Uterus (tissue), 4 donors: ENCODE measurements at places on chromosomes 3 and 15. TPM values are rescaled to one million over a fixed set of nuclear protein-coding genes. Genes with fewer than 3 reads are reported as not detected.

The IL5RA gene
- total RNA-seq: not detected

The CACNA1D gene
- total RNA-seq: 97.5 TPM

The ARRDC4 gene
- total RNA-seq: 10.2 TPM

The NOP10 gene
- 56.9 TPM for total RNA-seq

The TGM4 gene
- total RNA-seq: not detected

The PLA2G4D gene
- total RNA-seq: not detected

The ATP13A4 gene
- 0.77 TPM for total RNA-seq

The C2CD4A gene
- not detected for total RNA-seq

DNA sequence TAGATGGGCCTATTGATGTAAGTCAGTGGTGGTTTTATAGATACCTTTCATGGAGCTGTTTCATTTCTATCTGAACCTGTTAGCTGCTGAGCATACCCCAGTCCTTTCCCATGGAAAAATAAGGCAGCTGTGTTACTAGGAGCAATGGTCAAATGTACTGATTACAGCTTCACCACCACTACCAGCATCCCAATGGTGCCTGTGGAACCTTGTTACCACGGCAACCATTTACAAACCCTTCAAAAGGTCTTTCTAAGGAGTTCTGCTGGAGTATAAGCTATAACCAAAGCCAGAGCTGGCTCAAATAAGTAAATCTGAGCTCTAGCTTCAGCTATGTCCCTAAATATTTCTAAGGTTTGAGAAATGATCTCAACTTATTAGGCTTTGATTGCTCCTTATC, 133.4 kb upstream of the ACP3 start:
- no peak overlapping the region for H3K27ac ChIP-seq
- H3K36me3 ChIP-seq: no peaks in the 10 kb centered on the region
- no peak for DNase-seq
- no peak overlapping the region for H3K4me3 ChIP-seq
- H3K4me1 ChIP-seq: no peaks in the 10 kb centered on the region

GRCh38 chr3:115877615-115877899, 254.2 kb downstream of the GAP43 start:
- peak overlapping the region; percentile 44 for H3K27ac ChIP-seq
- H3K4me1 ChIP-seq: no peaks in the 10 kb centered on the region
- H3K27me3 ChIP-seq: no peaks in the 10 kb centered on the region
- H3K36me3 ChIP-seq: no peaks in the 10 kb centered on the region

- H3K36me3 ChIP-seq: no peaks in the 10 kb centered on the region
- no peak for DNase-seq
- H3K4me1 ChIP-seq: no peaks in the 10 kb centered on the region
- no peak overlapping the region for H3K4me3 ChIP-seq
These were observed 50.3 kb upstream of the PLSCR5 start for GRCh38 chr3:146655333-146655996.

- no peaks in the 10 kb centered on the region for H3K4me1 ChIP-seq
- no peak for DNase-seq
- H3K27me3 ChIP-seq: no peaks in the 10 kb centered on the region
These were observed 113.7 kb downstream of the LIPC start for GRCh38 chr15:58545307-58546065.

DNA sequence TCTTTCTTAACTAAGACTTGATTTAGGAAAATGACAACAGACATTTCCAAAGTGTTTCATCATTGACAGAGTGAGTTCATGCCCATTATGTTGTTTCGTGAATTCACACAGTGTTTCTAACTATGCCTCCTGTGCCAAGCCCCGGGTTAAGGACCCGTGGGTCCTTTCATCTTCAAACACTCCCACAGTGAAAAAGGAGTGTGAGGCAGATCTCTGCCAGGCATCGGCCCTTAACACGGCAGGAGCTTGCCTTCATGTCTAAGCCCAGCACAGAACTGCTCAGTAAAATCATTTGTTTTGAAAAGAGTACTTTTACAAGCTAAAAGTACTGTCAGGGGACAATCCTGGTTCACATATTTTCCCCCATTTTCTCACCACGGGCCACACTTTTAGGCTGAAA, 80.0 kb upstream of the FOXB1 start:
- H3K4me1 ChIP-seq: no peaks in the 10 kb centered on the region
- no peak overlapping the region for H3K4me3 ChIP-seq
- H3K36me3 ChIP-seq: no peaks in the 10 kb centered on the region
- no peaks in the 10 kb centered on the region for H3K27me3 ChIP-seq
- no peak for DNase-seq
- no peak overlapping the region for H3K27ac ChIP-seq

DNA sequence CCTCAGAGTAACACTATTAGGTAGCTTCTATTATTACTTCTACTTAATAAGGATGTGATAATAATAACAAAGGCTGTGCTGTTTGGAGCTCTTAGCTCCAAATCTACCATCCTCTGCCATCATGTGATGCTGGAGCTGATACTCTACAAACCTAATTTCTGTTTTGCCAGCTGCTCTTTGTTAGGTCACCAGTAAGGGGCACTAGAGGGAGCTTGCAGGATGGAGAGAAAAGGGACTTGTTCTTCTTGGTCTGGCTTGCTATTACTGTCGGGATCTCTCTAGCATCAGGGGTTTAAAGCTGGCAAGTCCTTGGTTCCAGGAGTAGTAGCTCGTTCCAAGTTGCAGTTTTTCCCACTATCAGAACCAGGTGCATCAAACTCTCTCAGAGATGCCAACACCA, 194.9 kb upstream of the KBTBD8 start:
- H3K4me1 ChIP-seq: no peaks in the 10 kb centered on the region
- H3K36me3 ChIP-seq: no peaks in the 10 kb centered on the region
- no peak for DNase-seq
- no peaks in the 10 kb centered on the region for H3K27me3 ChIP-seq
- H3K4me3 ChIP-seq: no peak overlapping the region

- no peak overlapping the region for H3K27ac ChIP-seq
- DNase-seq: no peak
- H3K4me3 ChIP-seq: no peak overlapping the region
- no peaks in the 10 kb centered on the region for H3K36me3 ChIP-seq
- H3K4me1 ChIP-seq: no peaks in the 10 kb centered on the region
These were observed 7.1 kb downstream of the ELL3 start for GRCh38 chr15:43769584-43770228.
